Stimulated activated CD4-positive, alpha-beta T cell treated with anti-CD3 and anti-CD28 coated beads, Interleukin-1b, Interleukin-23, amount 100 ng/mL, for 1 hour (primary cell): ENCODE measurements at places on chromosomes 5 and 9.

- DNase-seq: no peak
These were observed 2.3 kb upstream of the OTP start for GRCh38 chr5:77640589-77641396.

- DNase-seq: no peak
These were observed 93.4 kb downstream of the PDE6A start for GRCh38 chr5:149851211-149851610.

DNA sequence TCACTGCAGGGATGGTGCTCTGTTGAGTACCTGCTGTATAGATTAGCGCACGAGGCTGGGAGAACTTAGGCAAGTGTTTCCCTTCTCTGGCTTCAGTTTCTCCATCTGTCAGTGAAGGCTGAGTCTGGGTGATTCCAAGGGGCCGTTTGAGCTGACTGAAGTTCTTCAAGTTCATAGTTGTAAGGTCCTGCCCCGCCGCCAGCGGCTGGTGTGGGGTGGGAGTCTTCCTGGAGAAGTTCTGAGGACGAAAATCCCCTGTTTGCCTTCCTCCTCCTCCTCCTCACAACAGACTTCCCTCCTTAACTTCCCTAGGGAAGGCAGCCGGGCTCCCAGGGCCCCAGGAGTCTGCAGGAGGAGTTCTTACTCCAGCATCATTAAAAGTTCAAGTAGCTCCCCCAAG is 1.7 kb upstream of the HRCT1 start:
- DNase-seq: no peak

GRCh38 chr5:180202939-180203573 is 6.0 kb downstream of the RASGEF1C start:
- DNase-seq: no peak

GRCh38 chr9:3043369-3043768 is 199.5 kb upstream of the PUM3 start:
- no peak for DNase-seq

- DNase-seq: no peak
These were observed 163.5 kb downstream of the CD180 start for GRCh38 chr5:67032921-67033664.

DNA sequence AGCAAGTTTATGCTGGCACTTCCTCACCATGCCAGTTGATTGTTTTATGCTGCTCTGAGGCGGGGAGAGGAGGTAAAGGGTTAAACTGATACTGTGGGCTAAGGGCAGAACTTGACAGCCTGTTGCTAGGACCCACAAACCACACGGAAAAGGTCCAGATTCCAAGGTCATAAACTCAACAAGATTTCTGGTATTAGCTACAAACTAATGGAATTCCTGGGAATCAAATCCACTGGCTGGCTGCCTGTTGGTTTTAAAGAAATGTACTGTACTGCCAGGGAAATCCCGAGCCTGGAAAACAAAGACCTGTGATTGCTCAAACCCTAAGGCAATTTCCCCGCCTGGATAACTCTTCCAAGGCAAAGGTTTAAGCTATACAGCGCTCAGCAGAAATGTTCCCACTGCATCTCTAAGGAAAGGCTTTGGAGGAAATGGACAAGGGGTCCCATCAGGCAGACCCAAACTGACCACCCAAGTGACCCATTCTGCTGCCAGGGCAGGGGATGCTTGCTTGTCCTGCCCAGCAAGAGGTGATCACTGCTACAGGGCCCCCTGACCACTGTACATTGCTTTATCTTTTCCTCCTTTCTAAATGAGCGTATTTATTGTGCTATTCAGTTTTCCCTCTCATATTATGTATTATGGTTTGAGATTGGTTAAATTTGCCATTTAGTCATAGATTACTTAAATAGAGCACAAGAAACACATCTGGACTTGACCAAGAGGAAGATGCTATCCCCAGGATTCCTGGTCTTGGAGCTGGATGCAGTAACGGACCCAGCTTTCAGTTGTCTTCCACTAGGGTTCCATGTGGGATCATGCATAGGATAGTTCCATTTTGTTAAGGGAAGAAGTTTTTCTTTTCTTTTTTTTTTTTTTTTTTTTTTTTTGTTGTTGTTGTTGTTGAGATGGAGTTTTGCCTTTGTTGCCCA is 124.3 kb downstream of the SUSD1 start:
- DNase-seq: no peak

GRCh38 chr9:90915693-90916092 is 114.1 kb downstream of the SYK start:
- no peak for DNase-seq

DNA sequence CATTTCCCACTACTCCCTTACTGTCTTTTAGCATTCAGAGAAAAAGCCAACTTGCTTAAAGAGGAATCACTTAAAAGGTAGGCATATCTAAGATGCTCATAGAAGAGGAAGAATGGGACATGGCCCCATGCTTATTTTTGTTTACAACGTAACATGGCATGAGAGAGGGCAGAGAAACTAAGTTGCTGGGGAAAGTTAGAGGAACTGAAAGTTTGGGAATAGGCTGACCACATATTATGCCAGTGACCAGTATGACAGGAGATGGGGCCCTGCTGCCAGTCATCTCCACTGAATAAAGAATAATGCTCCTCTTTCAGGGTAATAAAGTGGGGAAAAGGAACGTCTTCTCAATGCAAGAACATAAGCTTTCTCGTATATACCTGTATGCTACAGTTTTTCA is 1.9 kb downstream of the PLPP6 start:
- no peak for DNase-seq

- no peak for DNase-seq
These were observed 112.3 kb upstream of the RAD23B start for GRCh38 chr9:107170801-107171200.

GRCh38 chr5:131475541-131475941 is 159.5 kb downstream of the RAPGEF6 start:
- no peak for DNase-seq

DNA sequence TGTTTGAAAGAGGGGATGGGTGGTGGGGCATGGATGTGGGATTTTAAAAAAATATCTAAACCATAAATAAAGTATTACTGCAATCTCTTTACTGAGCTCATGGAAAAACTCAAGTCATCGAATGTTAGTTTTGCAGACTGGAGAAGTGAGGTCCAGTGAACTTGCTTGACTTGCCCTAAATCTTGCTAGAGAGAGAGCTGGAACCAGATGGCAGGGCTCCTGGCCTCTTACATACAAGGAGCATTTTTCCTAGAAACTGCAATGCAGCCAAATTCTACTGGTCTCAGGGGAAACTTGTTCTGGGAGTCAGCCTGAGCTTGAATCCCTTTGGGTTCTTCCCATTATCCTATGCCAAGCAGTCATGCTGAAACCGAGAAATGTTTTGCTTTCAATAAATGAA is 2.9 kb upstream of the TGFBI start:
- DNase-seq: no peak

- DNase-seq: peak; percentile 87
These were observed at the start of gene IER5L for GRCh38 chr9:129177791-129178567. IER5L (minus strand) TSS chr9:129178261; CDS start chr9:129178052, 209 bp downstream.

DNA sequence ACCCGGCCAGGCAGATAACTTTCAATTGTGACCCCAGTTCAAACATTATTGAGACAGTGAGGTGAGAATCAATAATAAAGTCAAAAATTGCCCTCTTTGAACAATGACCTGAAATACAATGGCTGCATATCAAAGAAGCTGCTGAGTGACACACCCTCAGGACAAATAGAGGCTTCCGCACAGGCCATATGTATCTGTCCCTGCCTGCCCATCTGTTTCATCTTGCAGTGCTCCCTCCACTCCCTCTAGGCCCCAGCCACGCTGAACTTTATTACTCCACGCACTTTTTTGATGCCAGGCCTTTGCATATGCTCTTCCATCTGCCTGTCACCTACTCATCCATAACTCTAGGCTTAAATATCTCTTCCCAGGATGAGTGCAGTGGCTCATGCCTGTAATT is 15.9 kb upstream of the PFDN1 start:
- DNase-seq: no peak

- DNase-seq: no peak
These were observed 303.5 kb downstream of the PLK2 start for GRCh38 chr5:58156361-58156760.

GRCh38 chr5:138445547-138446271 is 6.9 kb downstream of the REEP2 start:
- no peak for DNase-seq

DNA sequence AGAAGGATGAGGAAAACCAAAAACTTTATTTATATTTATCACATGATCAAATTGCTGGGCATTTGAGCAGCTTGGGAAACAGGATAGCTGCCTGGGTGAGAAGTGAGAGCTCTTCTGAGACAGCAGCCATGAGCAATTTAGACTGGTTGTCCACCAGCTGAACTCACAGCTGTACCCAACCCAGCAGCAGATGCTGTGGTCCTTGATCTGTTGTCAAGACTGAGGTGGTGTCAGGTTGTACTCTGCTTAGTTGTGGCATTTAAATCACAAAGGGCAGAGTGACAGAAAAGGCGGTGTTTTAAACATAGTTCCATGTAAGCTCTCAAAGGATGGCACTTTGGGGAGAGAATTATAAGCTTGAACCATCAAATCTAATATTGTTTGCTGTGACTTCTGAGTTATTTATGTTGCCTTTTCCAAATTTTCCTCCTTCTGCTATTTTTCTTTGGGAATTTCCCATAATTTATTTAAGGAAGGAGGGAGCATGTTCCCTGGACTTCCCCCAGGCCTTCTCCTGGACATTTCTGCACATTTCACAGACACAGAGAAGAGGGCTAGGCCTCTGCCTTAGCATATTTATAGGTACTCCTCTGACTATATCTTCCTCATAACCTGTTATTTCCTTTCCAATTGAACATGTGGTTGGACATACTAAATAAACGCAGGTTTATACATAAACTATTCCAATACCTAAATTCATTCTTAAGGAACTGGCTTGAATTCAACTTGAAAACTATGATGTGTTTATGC is 117.7 kb upstream of the FER start:
- no peak for DNase-seq

DNA sequence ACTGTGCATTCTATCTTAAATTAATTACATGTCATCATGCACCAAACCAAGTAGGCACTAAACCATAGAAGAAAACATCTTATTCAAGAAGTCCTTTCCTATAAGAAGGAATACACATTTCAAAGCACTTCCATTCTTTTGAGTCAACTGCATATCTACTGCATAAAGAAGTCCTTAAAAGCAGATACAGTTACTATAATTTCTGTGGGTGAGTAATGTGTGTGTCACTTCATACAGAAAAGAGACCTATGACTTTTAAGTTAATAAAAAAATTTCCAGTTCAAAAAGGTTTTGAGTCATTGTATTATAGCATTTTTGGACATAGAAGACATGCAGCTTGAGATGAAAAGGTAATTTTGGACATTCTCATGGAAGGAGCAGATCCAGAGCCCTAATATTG is 125.0 kb downstream of the DTWD2 start:
- no peak for DNase-seq

DNA sequence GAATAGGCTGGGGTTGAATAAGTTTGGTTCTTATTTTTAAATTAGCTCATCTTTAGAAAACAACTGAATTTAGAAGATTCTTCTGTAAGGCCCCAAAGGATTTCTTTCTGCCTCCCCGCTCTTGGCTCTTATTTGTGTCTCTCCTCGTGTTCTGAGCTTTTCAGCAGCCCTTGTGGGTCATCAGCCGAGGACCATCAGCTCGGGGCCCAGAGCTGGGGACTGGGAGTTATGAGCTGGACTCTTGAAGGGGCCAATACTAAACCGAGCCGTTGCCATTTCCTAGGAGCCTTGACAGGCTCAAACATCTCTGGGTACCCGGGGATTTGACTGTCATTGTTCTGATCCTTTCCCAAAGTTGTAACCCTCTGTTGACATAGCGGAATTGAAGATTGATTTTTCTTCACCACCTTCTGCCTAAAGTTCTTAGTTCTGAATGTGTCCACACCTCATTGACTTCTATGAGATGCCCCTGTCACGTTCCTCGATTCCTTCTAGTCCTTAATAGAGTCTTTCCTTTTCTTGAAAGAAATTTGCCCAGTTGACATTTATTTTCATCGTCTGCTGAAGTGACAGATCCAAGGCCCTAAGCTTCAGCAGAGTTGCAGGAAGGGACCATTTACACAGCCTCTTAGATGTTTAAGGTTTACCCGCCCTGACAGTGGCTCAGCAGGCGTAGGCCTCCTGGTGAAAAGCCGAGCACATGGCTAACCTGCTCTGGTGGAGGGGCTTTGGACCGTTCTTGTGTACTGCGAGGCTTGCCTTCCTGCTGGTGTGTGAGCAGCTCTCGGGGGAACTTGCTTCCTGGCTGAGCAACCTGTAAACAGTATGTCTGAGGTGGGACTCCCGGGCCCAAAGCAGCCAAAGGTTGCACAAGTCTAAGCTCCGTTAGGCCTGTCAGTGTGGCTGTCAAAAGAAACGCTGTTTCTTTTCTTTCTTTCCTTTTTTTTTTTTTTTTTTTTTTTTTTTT is 24.0 kb downstream of the ABL1 start:
- DNase-seq: no peak

GRCh38 chr5:28110781-28111180 is 1072.4 kb upstream of the CDH9 start:
- no peak for DNase-seq

DNA sequence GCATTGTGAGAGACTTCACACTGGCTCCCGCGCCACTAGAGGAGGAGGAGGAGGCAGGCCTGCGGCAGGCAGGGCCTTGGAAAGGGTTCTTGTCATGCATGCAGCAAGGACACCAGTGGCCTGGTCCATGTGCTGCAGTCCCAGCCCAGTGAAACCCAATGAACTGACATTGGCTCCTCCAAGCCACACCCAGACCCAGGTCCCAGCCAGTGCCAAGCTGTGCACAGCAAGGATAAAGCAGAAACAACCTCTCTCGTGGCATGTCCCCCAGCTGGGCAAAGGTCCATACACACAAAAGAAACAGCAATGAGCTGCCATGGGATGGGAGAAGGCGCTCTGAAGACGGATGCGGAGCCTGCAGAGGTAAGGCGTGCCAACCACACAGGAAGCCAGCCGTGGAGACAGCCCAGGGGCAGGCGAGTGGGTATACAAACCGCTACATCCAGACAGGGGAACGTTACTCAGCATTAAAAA is 89.2 kb downstream of the SEMA4D start:
- no peak for DNase-seq

- no peak for DNase-seq
These were observed 243.5 kb downstream of the ZSWIM6 start for GRCh38 chr5:61575581-61575980.

- no peak for DNase-seq
These were observed 7.0 kb downstream of the STOM start for GRCh38 chr9:121362813-121363621.

GRCh38 chr5:178291161-178291561 is 58.6 kb upstream of the PHYKPL start:
- DNase-seq: no peak

DNA sequence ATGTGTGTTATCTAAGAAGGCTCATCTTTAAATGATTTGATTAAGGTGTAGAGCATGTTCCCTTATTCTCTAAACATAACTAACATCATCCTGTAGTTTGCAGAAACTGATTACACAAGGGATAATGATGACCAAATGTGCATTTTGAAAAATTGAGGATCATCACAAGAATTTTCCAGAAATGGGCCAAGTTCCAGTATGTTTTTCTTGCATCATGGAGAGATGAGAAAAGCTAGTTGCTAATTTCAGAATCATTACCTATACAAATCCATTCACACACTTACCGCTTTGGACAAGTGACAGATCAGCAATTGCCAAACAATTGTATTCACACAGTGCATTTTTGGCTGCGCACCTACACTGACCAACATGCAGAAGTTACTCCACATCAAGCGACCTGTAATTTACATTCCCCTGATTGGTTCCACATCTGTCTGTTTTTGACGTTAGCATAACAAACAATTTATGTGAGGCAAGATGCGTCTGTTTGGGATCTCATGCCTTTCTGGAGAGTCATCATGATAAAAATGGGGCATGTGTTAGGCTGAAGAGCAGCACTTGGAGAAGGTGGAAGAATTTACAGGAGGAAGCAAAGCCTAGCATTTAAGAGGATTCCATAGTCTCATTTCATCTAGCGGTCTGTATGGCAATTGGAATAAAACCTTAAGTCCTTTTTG is 2.8 kb upstream of the BNC2 start:
- DNase-seq: no peak

- DNase-seq: no peak
These were observed 115.9 kb downstream of the ATPSCKMT start for GRCh38 chr5:10133830-10134229.
